ENCODE measurements at places on chromosomes 4 and X.
A peak's percentile ranks its signal among the peaks of the same experiment; 100 is the strongest.

- DNase-seq, result no peak
Observed at GRCh38 chrX:123081776-123082175, 102.3 kb upstream of the GRIA3 start.

- DNase-seq, result no peak
Observed at GRCh38 chr4:16992566-16993225, 94.3 kb upstream of the LDB2 start.

DNA sequence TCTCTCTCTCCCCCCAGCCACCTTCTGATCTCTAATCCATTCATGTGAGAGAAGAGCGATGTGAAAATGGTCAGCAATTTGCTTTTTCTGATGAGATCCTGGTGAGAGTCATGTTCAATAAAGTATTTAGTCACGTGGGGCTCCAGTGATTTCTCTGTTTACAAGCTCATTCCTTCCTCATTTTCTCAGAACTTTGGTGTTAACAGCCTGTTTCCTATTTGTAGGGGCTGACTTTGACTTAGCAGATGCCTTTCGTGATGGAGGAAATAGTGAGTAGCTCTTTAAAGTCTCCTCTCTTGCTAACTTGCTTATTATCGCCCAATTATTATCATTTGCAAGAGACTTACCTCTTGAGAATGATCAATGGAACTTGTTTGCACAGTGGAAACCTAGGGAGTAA, 72.6 kb upstream of the CD99 start:
- DNase-seq, result no peak

DNA sequence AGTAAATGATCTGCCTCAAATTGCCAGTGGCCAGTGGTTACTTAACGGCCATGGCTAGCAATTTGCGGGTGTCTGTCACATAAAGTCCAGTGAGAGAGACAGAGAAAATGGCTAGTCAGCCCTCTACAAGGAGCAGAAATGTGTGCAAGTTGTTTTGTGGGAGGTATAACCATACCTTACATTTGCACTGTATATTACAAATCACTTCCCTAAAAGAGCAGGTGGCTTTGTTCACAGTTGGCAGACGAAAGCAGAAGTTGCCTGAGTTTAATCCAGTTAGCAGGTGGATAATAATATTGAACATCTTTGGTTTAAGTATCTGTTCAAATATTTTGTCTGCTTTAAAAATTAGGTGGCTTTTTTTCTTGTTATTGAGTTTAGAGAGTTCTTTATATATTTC, 15.6 kb downstream of the SRPX start:
- no peak for DNase-seq

- DNase-seq, result no peak
Observed at GRCh38 chr4:30720661-30721184, 554 bp downstream of the PCDH7 start.

DNA sequence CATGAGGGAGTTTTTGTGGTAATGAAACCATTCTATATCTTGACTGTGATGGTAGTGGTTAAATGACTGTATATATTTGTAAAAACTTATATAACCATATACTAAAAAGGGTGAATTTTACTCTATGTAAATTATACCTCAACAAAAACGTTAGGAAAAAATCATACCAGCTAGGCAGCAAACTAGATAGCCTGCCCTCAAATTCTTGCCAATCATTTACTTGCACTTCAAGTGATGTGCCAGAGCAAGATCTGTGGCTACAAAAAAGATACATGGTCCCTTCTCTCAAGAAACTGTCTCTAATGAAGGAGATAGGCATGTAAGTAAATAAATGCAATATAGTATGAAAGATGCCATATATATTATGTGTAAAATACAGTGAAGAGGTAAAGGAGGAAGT, 10.0 kb upstream of the RNF128 start:
- DNase-seq, result no peak

GRCh38 chr4:175536852-175537453, 275.1 kb downstream of the GPM6A start:
- DNase-seq, result no peak

DNA sequence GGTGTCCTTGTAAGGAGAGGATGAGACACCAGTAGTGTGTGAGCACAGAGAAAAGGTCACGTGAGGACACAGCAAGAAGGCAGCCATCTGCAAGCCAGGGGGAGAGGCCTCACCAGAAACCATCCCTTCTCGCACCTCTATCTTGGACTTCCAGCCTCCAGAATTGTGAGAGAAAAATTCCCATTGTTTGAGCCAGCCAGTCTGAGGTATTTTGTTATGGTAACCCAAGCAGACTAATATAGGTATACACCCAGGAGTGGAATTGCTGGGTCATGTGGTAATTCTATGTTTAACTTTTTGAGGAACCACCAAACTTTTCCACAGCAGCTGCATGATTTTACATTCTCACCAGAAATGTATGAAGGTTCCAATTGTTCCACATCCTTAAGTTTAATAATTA, 25.6 kb downstream of the ZDHHC9 start:
- DNase-seq, result no peak

DNA sequence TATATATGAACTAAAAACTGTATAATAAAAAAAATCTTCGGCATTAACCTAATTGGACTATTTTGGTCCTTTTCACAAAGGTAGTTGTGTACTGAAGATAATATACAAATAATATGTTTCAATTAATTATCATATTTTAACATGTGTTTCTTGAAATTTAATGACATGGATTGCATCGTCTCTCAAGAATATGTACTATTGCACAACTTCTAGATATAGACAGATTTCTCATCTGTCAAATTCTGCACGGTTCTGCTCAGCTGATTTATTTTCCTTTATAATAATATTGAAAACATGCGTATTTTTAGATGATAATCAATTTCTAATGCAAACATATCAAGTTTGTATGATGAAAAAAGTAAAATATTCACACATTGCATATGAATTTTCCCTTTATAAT, 498.7 kb upstream of the PABPC4L start:
- no peak for DNase-seq

- no peak for DNase-seq
Observed at GRCh38 chr4:61853041-61853440, 652.9 kb downstream of the ADGRL3 start.

- no peak for DNase-seq
Observed at GRCh38 chr4:82415922-82416365, 14.3 kb downstream of the HNRNPDL start.

DNA sequence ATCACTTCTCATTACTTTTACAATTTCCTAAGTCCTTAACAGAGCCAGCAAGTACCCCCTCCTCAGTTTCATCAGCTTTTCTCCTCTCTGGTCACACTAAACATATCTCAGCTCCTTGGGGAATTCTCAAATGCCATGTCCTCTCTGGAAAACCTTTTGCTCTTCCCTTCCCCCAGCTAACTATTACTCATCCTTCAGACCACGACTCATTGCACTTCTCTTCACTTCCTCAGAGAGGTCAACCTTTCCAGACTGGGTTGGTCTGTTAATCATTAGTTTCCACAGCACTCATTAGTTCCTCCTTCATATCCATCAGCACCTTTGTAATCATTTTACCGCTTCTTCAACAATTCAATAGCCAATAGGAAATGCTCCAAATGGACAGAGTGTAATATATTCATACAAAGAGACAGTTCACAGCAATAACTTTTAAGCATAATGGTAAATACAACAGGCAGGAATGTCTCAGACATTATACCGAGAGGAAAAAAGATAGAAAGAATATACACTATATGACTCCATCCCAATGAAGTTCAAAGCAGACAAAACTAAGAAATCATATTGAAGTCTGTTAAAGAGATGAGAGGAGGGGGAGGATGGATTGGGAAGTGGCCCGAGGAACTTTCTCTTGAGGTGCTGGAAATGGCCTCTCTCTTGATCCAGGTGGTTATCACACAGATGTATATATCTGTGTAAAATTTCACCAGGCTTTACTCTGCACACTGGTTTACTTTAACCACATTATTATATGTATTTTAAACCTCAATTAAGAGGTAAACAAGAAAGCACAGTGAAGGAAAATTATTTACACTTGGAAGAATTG, 39.6 kb downstream of the DDX60L start:
- DNase-seq, result no peak

- no peak for DNase-seq
Observed at GRCh38 chr4:128861856-128862518, 52.5 kb downstream of the JADE1 start.

GRCh38 chr4:123709336-123709735, 312.7 kb downstream of the SPRY1 start:
- DNase-seq, result no peak

DNA sequence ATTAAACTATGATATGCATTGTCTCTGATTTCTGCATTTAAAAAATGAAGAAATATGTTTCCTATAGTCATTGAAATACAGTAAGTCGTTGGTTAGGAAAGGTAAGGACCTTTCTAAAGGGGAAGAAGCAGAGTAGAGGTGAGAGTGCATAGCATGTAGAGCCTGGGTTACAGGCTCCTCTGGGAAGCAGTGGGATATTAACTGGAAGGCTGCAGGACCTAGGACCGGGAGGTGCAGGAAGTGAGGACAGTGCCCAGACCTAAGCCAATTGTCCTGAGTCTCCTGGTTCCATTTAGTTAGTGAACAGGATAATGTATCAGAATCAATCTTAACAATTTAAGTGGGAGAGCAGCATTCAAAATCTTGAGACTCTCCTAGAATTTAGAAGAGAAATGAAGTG, 237.1 kb upstream of the NUDT6 start:
- no peak for DNase-seq

DNA sequence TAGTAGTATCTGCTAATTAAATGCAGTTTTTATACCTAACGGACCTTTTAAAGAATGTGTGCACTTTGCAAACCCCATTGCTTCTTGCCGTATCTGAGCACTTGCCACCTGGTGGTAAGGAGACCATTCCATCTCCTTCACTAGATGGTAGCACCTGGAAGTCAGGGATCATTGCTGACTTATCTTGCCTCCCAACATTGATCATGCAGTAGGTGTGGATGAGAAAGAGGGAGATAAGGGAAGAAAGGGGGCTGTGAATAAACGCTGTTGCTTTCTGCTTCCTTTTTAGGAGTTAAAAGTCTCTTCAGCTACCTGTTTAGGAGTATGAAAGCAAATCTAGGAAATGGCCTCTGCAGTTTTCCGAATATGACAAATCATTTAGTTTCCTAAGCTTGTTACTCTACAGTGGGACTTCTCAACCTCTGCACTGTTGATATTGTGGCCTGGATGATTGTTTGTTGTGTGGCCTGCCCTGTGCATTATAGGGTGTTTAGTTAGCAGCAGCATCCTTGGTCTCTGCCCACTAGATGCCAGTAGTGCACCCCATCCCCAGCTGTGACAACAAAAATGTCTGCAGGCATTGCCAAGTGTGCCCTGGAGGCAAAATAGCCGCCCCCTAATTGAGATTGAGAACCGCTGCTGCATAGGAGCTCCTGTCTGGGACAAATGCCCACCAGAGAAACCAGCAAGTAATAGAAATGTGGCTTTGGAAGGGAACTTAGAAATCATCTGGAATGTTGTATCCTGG, 38.8 kb downstream of the GAB1 start:
- no peak for DNase-seq

- no peak for DNase-seq
Observed at GRCh38 chrX:24154490-24155034, 5.0 kb downstream of the ZFX start.

DNA sequence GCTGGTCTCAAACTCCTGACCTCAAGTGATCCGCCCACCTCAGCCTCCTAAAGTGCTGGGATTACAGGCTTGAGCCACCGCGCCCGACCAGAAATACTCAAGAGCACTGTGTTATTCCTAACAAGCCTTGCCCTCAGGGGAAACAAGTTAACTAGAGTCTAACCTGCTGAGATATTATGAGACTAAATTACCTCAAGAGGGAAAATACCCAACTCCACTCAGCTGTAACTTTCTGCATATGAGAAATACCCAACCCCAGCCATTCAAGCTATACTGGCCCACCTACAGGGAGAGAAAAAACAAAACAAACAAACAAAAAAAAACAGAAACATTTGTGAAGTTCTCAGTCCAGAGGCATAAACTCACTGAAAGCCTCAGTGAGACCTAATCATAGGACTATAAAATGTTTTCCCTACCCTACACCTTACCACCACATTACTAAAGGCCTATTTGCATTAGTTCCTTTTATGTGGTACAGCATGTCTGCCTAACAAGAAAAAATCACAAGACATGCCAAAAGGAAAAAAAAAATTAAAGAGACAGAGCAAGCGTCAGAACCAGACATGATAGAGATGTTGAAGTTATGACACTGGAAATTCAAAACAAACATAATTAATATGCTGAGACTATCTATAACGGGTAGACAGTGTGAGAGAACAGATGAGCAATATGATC, 876.0 kb downstream of the FSTL5 start:
- DNase-seq, result no peak

DNA sequence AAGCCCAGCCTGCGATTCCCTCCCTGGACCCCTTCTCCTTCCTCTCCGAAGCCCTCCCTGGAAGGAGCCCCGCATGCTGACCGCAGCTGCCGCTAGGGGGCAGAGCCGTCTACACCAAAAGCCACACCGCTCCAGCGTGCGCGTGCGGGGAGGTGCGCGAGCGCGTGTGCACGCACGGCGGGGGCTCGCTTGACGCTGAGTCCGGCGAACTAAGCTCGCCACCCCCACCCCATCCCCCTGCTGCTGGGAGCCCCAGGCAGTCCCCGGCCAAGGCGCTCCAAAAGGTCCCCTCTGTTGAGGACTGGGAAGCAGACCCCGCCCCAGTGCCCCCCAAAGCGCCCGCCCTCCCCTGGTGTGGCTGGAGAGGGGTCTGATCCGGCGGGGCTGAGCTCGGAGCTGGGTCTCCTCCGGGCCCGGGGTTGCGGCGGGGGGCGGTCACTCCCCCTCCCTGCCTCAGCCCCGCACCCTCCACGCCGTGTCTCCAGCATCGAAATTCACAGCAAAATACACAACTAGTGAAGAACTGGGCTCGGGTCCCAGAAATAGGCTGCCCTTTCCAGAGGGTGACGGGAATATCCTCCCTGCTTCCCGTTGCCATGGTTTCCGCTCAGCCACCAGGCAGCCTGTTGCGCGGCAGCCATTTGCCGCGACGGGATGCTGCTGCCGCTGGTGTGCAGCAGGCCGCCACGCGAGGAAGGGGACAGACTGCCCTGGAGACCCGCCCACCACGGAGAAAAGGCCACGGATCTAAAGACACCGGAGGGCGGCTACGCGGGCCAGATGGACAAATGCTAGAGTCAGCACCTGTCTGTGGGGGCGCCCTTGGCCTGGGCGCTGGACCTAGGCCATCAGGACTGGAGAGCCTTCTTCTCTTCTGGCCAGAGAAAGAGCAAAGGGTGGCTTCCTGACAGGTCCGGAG, 11.2 kb upstream of the CCNQ start:
- DNase-seq, result peak; percentile 85

GRCh38 chr4:79662651-79663050, 254.6 kb upstream of the GK2 start:
- DNase-seq, result no peak

GRCh38 chr4:183721207-183722081, 62.4 kb downstream of the TRAPPC11 start:
- DNase-seq, result peak; percentile 70

- DNase-seq, result no peak
Observed at GRCh38 chr4:77332696-77333270, 175.8 kb downstream of the CCNG2 start.

- no peak for DNase-seq
Observed at GRCh38 chr4:87919941-87920340, 55.6 kb upstream of the SPP1 start.

Data from sciatic nerve (tissue), 2 donors.